ENCODE measurements at places on chromosomes 7 and 10. TPM values are rescaled to one million over a fixed set of nuclear protein-coding genes. Genes with fewer than 3 reads are reported as not detected.

DNA sequence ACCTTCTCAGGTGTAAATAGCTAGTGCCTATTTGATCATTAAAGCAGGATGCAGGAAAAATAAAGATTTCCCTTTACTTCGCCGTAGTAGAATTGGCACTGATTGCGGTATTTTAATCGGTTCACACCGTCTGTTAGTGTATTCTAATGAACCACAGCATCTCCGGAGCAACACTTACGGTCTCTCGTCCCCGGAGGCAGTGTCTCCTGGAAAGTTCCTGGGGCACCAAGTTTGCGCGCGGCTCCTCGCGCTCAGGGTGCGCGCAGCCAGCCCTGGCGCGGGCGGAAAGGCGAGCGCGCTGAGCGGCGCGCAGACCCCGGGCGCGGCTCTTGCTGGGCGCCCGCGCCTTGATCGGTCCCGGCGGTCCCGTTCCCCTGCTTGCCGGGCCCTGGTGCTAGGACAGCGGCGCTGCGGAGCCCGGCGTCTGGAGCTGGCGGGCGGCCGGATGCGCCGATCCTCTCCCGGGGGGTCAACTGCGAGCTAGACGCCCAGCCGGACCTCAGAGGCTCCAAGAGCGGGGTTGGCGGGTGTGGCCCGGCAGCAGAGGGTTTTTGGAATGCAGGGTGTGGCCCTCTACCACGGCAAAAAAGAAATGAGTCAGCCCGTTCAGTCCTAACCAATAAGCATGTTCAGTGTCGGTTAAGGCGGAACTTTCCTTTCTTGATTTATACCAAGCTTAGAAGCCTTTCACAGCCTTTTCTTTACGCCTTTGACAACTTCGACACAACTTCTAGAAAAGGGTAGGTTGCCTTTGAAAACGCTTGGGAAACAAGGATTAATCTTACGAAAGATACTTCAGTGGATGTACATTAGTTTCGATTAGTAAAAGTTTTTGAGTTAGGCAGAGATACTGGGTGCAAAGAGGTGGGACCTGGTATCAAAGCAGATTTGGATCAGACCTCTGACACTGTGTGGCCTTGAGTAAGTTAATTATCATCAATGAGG lies 166.8 kb upstream of the ASAH2 start:
- peak; percentile 58 for DNase-seq

GRCh38 chr10:132589015-132589414 lies 51.4 kb downstream of the INPP5A start:
- no peak for DNase-seq

- no peak for DNase-seq
Observed at GRCh38 chr7:33673029-33673700, 232.2 kb upstream of the BMPER start.

The ANKRD61 gene
- total RNA-seq, result not detected
